Stimulated activated CD8-positive, alpha-beta memory T cell treated with anti-CD3 and anti-CD28 coated beads, Interleukin-2, amount 100 ng/mL, for 1 hour (primary cell): ENCODE measurements at places on chromosomes 7 and 10.

DNA sequence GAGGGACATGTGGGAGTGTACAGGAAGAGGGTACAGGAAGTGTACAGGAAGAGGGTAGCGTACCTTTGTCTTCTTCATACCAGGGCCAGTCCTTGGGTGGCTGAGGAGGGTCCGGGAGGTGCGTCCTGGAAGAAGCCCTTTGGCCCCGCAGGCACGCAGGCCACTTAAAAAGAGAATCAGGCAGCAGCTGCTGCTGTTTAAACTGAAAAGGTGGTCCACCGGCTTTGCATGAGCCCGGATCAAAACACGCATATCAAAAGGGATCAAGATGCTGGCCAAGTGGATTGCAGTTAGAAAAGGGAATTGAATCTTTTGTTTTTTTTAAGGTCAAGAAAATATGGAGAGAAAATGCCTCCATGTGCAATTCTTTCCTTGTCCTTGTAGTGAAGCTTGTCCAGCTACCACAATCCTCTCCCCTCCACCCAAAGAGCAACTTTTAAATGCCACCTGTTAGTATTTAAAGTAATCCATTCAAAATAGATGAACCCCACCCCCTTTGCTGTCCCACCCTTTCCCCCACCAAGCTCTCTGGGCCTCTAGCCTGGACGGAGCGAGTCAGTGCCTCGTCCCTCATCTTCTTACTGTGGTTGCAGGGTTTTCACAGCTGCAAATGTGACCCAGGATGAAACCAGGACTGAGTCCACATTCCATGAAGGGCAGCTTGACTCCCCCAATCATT is 142.8 kb downstream of the GLCCI1 start:
- DNase-seq = no peak

- DNase-seq = no peak
Measured at GRCh38 chr7:2851497-2851896, 7.4 kb upstream of the GNA12 start.

DNA sequence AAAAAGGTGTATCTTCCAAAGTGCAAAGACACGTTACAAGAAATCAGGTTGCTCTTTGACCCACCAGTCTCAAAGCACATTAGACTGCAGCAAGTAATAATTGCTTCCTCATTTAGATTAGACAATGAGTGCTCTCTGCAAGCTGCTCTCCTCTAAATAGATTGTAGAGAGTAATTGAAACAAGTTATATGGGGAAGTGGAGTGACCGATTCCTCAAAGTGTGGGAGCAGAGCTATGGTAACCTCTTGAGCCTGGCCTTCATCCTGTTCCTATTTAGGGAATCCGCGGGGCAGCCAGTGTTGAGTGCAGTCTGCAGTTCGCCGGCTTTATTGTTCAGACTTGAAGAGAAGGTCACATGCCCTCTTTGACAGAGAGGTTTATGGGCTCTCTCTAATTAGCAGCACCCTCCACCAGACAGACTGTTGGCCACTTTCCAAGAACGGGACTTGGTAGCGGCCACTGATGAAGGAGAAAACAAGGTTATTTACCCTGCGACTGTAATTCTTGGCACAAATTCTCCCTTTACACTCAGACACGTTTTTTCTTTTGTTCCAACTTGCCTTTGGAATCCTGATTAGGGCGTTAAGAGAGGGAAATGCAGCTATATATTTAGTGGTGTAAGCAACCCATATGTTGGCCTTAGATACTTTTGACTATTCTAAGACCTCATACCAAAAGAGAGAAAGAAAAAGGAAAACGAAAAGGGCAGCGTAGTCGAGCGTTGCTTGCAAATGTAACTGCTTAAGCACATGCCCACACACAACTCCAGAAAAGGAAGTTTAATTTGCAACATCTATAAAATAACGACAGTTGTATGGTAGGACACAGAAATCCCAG is 107.5 kb downstream of the REEP3 start:
- no peak for DNase-seq

DNA sequence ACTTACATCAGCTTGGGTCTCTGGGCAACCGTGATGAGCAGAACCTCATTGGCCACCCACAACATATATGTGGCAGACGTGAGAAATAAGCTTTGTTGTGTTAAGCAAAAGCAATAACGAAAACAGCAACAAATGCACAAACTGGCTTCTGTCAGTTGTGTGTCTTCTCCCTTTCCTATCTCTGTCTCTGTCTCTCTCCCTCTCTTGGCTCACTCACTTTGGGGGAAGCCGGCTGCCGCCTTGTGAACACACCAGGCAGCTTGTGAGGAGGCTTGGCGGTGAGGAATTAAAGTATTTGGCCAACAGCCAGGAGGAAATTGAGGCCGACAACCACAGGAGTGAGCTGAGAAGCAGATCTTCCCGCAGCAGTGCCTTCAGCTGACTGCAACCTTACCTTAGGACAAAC is 21.9 kb upstream of the CDCA7L start:
- no peak for DNase-seq

- DNase-seq = no peak
Measured at GRCh38 chr7:48381571-48381970, 210.3 kb downstream of the ABCA13 start.

- no peak for DNase-seq
Measured at GRCh38 chr10:21281765-21282484, 243.6 kb downstream of the SKIDA1 start.

GRCh38 chr10:112752288-112752687 is 197.8 kb upstream of the TCF7L2 start:
- no peak for DNase-seq

GRCh38 chr7:69349291-69349690 is 249.0 kb upstream of the AUTS2 start:
- DNase-seq = no peak

GRCh38 chr10:34814913-34815184 is 247 bp downstream of the PARD3 start:
- no peak for DNase-seq

DNA sequence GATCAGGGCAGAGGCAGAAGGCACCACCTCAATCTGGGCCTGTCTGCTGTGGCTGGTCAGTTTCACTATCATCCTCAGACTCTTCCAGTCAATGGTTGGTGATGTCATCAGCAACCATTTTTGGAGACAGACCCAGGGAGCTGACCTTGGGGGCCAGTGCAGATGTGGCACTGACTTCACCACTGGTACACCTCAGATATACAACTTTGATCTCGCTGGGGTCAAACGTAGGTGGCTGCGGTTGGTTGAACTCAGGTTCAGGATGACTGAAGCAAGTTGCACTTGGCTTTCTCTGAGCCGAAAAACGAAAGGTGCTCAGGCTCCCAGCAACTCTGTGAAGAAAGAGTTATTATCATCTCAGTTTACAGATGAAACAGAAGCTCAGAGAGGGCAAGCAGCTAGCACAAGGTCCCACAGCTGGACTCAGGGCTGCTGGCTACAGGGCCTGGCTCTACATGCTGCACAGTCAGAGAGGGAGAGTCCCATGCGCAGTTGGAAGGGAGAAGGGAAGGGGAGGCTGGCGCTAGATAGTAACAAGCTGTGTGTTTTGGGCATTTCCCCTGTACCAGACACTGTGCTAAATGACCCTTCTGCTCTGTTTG is 27.2 kb downstream of the ANKRD16 start:
- no peak for DNase-seq

- no peak for DNase-seq
Measured at GRCh38 chr10:16910793-16911164, 93.6 kb upstream of the RSU1 start.

- no peak for DNase-seq
Measured at GRCh38 chr7:103573479-103574058, 127.6 kb upstream of the SLC26A5 start.
